ENCODE measurements at places on chromosomes 3 and 15.
A peak's percentile ranks its signal among the peaks of the same experiment; 100 is the strongest.

DNA sequence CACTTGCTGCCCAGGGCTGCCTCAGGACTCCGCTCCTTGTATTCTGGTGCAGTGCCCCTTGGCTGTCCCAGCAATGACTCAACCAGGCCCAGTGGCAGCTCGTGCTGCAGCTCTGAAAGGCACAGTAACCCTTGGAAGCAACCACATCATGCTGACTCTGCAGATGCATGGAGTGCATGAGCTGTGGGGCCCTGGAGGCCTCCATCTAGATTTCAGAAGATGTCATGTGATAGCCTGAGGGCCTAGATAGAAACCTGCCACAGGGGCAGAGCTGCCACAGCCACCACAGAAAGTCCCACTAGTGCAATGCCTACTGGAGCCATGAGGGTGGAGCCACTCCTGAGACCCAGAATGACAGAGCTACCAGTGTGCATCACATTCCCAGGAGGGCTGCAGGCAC lies 117.1 kb upstream of the SMAD3 start:
- DNase-seq = no peak

DNA sequence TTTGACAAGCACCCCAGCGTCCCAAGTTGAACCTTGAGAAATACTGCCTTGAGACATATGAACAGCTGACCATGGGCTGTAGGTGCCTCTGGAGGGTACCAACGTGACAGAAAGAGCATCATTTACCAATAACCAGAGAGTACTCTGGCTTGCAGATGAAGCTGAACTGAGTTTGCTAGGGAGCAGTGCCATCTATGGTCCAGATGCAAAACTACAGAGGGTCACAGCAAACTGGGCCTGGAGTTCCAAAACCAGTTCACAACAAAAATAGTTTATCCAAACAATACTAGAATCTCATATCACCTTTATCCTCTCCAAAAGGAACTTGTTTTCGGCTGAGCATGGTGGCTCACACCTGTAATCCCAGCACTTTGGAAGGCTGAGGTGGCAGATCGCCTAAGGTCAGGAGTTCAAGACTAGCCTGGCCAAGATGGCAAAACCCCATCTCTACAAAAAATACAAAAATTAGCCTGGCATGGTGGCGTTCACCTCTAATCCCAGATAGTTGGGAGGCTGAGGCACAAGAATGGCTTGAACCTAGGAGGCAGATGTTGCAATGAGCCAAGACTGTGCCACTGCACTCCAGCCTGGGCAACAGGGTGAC lies 69.3 kb downstream of the CHAC1 start:
- DNase-seq = peak; percentile 7

DNA sequence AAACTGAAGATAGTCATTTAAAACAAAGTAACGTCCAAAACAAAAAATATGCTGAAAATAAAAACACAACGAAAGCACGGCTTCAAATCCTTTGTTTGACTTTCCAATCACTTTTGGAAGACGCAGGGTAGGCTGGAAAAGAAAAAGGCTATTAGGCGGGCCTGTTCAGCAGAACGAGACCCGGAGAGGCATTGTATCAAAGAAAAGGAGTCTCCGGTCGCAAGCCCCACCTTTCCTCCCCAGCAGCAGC lies 691 bp downstream of the SENP7 start:
- DNase-seq = no peak

DNA sequence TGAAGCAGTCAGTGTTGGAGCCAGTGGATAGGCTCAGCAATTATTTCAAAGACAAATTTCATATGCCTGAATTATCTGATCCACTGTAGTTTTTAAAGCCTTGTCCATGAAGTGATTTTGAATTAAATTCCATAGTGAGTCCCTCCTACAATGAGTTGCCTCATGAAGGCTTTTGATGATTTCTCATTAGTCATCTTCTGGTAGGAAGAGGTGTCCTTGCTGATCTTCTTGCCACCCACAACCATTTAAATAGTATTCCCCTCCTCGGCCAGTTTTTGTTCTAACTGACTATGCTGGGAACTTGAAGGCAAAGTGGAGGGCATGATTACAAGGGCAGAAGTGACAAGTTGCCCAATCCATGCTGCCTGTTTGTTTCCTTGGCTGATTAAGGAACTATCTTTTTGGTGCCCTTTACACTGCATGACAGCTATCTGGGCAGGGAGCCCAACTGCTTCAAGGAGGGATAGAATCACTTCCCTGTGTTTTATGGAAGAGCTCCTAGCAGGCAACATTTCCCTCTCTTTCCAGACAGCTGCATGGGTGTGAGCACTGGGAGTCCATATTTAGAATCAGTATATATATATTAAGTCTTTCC lies 617.5 kb downstream of the ZPLD1 start:
- no peak for DNase-seq

DNA sequence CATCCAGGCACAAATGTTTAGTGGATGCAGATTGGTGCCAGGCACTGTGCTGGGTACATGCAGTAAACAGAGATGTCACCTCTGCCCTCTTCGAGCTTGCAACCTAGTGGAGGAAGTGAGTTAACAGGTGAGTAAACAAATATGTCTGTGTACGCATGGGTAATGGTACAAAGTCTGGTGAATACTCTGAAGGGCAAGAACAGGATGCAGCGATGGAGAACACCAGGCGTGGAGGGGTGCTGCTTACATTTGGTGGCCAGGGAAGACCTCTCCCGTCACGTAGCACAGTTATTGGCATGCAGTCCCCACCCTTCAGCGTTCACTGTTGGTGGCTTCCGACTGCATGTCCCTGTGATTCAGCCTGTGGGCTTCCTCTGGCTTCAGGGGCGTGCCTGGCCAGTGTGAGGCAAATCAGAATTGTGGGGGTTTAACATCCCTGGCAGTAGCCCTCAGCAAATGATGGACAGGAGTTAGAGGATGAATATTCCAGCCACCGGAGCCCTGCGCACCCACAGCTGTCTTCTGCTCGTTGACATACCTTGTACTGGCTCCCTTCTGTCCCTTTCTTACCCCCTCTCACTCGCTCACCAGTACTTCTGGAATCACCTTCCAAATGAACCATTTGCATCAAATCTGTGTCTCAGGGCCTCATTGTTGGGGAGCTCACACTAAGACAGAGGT lies 9.1 kb upstream of the HDAC11 start:
- DNase-seq = peak; percentile 92

DNA sequence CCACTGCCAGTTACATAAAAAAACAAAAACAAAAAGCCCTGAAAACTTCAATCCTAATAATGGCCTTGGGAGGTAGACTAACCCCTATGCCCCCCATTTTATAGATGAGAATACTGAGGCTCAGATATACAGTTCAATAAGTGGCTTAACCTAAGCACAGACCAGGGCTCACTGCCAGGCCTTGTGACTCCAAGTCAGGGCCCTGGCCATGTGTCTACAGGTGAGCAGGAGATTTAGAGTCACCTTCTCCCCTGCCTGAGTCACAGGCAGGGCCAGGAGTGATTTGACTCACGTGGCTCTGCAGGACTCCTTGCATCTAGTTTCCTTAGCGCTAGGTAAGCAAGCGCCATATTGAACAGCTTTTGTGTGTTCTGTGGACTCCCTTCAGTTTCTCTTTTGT lies 98.6 kb upstream of the ETV5 start:
- DNase-seq = no peak

DNA sequence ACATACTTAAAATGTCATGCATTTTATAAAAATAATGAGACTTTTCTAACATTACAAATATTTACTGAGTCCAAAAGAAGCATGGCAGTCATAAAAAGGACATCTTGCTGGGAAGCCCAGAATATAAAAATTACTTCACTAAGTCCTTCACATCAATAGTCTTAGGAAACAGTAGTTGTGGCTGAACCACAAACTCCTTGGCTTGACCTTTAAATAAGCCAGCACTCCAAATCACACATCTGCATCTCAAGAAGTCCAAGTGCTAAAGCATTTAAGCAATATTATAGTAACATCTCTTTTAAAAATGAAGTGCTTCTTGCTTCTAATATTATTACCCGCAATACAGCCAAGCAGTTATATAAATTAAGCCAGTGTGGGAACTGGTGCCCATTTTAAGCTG lies 8.8 kb downstream of the CCNL1 start:
- no peak for DNase-seq

All from SHP77 (cell line).